ENCODE measurements at places on chromosomes 2 and 18.

DNA sequence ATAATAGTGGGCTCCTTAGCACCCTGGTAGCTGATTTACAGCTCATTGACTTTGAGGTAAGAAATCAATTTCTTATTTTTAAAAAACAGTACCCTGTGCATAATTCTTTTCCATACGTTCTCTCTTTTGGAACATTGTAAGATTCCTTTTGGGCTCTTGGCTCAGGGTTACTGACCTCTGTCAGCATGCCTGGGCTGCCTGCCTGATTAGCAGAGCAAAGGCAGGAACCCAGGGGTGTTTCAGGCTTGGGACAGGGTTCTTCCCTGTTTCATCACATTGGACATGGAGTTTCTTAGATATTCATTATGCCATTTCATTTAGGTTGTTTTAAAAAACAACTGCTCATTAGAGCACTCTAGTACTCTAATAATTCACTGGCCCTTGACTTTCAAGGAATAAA, 73.8 kb upstream of the ITM2C start:
- no peak for DNase-seq

DNA sequence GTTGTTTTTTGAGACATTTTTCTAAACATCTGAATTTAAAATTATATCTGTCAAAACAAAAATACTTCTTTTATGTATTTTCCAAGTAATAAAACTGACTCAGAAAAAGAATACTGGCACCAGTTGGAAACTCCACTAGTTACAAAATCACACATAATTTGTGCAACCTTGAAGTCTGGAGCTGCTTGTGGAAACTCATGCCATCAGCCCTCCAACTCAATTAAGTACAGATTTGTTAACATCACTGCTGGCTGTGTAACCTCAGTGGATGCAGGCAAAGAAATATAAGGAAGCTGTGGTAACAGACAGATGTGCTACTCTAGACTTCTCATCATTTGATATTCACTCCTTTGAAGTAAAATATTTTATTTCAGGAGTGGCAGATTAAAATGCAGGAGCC, 30.0 kb upstream of the RAPH1 start:
- DNase-seq = no peak

DNA sequence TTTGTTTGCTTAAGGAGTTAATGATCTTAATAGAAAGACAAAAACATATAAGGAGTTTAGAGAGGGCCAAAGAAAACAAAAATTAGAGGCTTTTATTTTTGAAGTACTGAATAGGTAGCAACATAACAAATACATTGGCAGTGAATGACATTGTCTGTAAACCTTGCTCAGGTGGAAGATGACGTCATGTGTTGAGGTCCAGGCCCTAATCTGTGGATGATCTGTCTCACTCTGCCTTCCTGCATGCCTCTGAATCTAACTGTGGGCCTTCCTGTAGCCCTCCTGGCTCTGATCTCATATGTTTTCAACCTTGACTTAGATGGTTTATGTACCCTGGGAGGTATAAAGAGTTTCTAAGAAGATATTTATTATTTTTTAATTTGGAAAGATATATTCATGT, 58.1 kb upstream of the DYNAP start:
- DNase-seq = no peak

- peak; percentile 56 for DNase-seq
These were observed 104.9 kb downstream of the RBMS1 start for GRCh38 chr2:160388464-160389263.

- DNase-seq = peak; percentile 53
These were observed 97.9 kb upstream of the SERTAD2 start for GRCh38 chr2:64751286-64752260.

DNA sequence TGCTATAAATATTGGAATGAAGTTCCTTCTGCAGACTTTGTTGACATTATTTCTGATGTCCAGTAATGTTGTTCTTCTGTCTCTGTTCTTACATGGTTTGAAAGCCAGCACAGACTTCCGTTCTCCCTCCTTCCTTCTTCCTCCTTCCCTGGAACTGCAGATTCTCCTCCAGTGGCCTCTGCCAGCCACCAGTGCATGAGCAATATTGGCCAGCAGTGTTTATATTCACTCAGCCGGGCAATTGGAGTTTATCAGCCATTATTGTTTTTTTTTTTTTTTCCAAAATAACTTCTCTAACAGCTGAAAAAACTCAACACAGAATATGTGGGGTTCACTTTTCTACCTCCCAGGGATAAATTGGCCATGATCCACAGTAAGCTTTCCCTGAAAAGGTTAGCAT, 86.8 kb downstream of the ADCYAP1 start:
- DNase-seq = no peak

GRCh38 chr18:53991805-53992204, 232.7 kb downstream of the MBD2 start:
- DNase-seq = no peak

- no peak for DNase-seq
These were observed 28.0 kb downstream of the EMILIN2 start for GRCh38 chr18:2874765-2875164.

GRCh38 chr2:234806818-234807217, 145.0 kb upstream of the SH3BP4 start:
- DNase-seq = no peak

GRCh38 chr2:239892441-239893235, 132.5 kb downstream of the NDUFA10 start:
- DNase-seq = no peak
